Right ventricle myocardium inferior (tissue), 1 donor: ENCODE measurements at places on chromosomes 4 and X.

GRCh38 chr4:131974730-131975129 lies 1174.4 kb upstream of the PCDH10 start:
- DNase-seq, result no peak

DNA sequence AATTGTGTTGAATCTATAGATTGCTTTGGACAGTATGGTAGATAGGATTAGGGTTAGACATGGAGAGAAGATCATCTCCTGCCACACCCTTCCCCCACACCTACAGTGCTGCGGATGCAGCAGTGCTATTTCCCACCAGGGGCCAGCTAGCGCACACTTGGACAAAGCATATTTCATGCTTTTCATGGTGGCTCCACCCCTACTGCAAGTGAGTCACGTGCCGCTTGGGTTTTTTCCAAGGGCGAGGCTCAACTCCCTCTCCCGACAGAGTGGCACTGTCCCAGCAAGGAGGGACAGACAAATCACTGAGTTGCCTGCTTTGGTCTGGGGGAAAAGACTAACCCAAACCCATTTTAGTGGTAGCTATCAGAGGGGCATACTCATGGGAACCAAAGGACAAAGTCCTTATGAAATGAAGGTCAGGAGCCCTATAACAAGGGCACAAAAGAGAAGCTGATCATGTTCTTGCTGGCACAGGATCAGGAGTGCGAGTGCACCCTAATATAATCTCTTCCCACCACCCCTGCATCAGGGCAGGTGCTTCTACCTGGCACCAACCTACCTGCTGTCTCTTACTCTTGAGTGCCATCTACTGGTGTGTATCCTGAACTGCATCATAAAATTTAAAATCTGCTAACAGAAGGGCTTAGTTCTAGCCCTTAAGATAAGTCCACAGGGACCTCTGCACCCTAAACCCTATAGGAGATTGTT lies 55.1 kb upstream of the PGAM4 start:
- no peak for DNase-seq

GRCh38 chr4:141056473-141056872 lies 76.8 kb downstream of the RNF150 start:
- no peak for DNase-seq

DNA sequence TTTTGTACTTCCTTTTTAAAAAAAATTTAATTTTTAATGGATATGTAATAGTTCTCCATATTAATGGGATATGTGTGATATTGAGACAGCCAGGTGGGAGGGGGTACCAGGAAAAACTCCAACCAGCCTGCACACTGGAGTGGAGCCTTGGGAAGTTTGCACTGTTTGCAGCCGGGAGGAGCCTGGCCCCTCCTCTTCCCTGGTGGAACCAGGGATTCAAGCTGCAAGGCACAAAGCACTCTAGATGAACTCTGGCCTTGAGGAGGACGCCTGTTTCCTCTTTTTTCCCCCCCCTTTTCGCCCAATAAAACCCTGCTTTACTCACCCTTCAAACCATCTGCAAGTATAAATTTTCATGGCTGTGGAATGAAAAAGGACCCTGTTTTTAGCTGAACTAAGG lies 48.2 kb upstream of the GC start:
- peak; percentile 45 for DNase-seq

DNA sequence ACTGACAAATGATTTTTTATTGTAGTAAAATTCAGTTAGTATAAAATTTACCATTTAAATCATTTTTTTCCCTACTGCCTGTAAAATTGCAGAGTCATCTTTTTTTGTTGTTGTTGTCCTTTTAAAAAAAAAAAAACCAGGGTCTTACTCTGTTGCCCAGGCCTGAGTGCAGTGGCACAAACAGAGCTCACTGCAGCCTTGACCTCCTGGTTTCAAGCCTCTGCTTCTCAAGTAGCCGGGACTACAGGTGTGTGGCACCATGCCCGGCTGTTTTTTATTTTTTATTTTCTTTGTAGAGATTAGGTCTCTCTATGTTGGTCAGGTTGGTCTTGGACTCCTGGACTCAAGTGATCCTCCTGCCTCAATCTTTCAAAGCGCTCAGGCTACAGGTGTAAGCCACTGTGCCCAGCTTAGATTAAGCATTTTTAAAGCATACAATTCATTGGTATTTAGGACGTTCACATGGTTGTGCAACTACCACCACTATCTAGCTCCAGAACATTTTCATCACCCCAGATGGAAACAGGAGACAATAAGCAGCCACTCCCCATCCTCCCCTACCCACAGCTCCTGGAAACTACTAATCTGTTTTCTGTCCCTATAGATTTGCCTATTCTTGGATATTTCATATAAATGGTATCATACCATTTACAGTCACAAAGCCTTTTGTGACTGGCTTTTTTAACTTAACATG lies 59.7 kb upstream of the PGRMC2 start:
- no peak for DNase-seq

DNA sequence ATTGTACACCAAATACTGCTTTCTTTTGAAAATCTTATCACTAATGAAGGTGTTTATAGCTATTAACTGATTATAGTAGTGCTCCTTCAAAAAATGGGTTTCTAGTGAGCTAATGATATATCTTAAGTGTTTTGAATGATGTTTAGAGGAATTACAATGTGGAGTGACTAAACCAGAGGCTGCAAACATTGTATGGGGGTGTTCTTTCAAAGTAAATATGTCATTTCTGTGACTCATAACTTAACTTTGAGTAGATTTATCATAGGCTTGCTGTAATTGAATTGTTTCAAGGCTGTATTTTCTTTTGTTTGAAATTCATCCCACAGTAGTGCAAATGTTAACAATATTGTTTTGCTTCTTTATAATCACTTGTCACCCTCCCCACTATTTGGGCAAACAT lies 141.6 kb downstream of the IL1RAPL2 start:
- DNase-seq, result no peak

- no peak for DNase-seq
These were observed 31.4 kb upstream of the FAM241A start for GRCh38 chr4:112113864-112114263.

DNA sequence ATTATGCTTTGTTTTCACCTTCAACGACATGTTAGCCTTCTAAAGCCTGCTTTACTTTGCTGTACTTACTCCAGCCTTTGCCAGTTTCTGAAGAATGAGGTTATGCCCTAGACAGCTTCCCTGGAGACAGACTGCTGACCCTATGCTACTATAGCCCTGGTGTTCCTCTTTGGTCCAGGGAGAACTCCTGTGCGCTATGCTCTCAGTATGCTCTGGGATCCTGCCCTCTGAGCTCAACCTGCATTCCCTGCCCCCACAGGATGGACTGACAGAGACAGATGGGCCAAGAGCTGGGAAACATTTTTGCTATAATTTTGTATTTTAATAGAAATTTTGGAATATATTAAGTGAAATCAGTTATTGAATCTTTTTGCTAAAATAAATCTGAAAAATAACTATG lies 425.9 kb downstream of the TMA16 start:
- no peak for DNase-seq

DNA sequence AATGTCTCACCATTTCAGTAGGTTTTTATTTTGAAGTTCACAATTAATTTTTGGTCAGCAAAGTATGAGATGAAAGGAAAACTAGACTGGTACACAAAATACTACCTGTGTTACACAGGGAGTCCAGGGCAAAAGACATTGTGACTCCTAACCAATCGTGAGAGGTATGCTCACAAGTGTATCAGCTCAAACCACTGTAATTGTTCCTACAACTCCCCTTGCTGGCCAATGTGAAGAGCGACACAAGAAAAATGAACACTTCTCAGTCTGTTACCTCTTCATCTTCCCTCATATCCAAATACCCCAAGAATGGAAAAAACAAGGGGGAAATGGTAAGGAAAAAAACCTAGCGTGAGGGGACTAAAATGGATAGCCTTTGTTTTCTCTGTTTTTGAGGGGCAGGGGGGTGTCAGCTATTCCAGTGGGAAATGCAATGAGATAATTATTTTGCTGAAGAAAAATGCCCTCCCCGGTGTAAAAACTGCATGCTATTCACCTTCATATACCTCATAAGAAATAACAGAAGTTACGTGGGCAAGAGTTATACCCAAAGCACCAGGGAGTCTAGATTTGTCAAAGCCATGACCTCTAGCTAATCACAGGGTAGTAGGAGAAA lies 30.6 kb upstream of the NSUN7 start:
- no peak for DNase-seq

GRCh38 chr4:162659716-162660115 lies 495.9 kb upstream of the FSTL5 start:
- no peak for DNase-seq

DNA sequence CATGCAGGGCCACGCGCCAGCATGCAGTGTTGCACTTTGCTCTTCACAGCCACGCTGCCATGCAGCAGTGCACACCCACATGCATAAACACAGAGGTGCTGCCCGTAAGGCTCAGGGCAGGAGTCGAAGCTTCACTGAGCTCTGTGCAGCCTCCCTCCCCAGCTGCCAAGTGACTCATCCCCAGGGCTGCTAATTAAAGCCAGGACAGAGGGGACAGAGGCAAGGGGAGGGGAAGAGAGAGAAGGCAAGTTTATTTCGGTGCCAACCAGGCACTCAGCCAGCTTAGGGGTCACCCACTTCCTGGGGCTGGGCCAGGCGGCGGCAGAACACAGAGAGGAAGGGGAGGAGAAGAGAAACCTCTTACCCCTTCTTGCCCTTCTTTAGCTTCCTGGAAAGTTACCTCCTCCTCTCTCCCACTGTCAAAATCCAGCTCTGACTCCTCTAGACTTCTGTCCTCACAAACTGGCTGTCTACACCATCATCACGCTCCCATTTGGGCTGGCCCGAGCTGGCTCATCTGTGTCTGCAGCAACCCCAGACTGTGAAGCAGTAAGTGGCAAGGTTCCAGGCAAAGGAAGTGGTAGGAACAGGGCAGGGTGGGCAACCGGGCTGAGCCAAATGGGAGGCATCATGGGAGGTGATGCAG lies 6.2 kb upstream of the IQSEC2 start:
- peak; percentile 65 for DNase-seq

DNA sequence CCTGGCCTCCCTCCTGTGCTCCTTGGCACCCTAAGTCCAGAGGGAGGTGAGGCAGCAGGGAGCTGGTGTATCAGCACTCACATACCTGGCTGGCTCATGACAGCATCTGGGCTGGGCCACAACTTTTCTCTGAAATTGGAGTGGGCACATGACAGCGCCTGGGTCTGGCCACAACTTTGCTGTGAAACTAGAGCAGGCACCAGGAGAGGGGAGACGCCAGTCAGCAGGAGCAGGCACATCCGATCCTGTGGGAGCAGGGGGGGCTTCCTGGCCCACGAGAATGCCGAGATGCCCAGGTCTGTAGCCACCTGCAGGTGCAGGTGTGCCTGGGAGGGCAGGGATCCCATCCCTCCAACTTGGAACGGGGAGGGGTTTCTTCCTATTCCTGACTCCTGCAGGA lies 69.7 kb upstream of the PPP3CA start:
- DNase-seq, result no peak

DNA sequence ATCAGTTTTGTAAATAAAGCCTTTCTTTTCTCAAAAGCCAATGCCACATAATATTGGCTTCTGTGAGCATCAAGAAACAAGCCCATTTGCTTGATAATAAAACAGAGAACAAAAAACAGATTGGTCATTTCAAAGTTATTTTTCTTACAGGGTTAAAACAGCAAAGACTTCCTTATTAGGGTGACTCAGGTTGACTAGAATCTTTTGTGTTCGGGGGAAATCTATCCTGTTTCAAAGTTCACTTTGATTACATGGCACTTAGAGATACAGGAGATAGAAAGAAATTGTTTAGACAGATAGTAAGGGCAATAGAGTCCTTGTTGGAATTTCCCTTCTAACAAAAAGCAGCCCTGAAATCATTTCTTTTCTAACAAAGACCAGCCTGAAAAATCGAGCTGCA lies 170.0 kb upstream of the GLRA2 start:
- DNase-seq, result no peak
